ENCODE measurements at places on chromosomes 5 and 9.

- DNase-seq, result peak; percentile 14
Observed at GRCh38 chr9:136031741-136032730, 63.1 kb downstream of the NACC2 start.

- no peak for DNase-seq
Observed at GRCh38 chr9:96156171-96156974, 145.6 kb downstream of the HSD17B3 start.

DNA sequence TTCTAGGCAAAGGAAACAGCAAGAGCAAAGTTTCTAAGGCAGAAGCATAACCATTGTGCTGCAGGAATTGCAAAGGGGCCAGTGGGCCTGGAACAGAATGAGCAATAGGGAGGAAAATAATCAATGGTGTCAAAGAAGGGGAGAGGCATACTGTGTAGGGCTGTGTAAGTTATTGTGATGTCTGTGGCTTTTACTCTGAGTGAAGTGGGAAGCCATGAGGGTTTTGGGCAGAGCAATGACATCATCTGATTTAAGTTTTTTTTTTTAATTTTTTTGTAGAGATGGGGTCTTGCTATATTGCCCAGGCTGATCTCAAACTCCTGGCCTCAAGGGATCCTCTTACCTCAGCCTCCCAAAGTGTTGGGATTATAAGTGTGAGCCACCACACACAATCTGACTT, 64.6 kb upstream of the PPP2CA start:
- no peak for DNase-seq

GRCh38 chr5:170612256-170612678, 108.4 kb downstream of the KCNIP1 start:
- DNase-seq, result no peak

DNA sequence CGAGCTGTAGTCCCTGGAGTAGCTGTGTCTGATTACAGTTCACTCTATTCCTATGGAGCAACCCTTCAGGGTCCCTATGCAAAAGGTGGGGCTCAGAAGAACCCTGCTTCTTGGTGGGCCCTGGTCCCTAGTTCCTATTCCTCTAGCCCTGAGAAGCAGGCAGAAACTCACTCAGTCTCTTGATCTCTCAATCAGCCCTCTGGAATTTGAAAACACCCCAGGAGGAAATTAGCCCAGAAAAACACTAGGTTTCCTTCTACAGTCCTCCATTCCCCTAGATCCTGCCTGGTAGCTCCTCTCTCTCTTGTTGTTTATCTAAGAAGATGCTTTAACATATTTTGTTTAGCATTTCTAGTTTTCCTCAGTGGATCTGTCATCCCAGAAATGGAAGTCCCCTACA, 7.6 kb downstream of the RGS3 start:
- DNase-seq, result no peak

All from RWPE2 (cell line).